HEK293T (cell line): ENCODE measurements at places on chromosomes 6 and 20.

DNA sequence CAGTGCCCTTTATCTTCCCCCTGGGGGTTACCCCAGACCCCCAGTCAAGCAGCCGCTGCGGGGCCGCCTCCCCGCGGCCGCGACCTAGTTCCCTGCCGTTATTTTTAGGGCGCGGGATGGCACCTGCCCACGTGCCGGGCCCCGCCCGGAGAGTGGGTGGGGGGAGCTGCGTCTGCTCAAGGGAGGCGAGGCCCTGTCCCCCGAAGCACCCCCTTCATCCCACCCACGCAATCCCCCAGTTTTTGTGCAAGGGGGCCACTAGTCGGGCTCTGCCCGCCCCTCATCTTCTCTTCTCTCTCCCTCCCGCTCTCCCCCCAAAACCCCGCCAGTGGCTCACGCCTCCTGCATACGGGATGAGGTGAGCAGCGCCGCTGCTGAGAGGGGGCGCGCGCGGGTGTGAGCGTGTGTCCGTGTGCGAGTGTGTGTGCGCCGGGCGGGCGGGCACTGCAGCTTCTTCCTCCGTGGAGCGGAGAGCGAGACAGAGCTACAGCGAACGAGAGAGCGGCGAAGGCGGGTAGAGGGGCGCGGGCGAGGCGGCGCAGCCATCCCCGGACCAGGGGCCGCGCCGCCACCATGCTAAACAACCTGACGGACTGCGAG lies at the start of gene SLC12A5:
Gene SLC12A5 (plus strand): TSS at position 444 of the 600 bp plus-strand sequence. CDS start 130 bp downstream, at position 574.
- no peak for DNase-seq

DNA sequence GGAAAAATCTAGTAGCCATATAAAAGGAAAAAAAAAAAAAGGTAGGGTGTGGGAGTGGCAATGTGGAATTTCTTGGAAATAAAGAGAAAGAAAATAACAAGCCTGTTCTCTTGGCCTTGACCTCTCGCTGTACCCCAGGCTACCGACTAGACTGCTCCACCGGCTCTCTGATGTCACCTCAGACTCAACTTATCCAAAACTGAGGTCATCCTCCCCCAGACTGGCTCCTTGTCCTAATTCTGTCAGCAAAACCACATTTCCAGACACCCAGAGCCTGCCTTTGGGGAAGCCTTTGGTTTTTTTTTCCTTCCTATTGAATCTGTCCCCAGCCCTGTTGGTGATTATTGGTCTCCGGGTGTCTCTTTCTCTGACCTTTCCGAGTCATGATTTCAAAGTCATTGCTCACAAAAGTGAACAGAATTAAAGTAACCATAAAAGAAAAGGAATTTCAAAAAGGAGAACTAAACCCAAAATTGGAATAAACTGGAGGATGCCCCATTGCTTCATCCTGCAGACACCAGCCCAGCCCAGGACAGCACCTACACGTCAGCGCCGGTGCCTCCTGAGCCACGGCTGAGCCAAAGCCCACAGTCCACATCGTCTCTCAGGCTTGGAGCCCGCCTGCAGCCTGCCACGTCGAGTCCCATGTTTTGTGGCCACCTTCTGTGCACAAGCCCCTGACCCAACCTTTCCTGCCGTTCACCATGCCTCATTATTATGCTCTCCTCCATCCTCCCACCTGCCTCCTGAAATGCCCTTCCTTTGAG lies 170.7 kb downstream of the MYLK4 start:
- DNase-seq = no peak

GRCh38 chr20:23783447-23783846 lies 32.7 kb upstream of the CST1 start:
- DNase-seq = no peak

GRCh38 chr20:6966721-6967120 lies 199.2 kb downstream of the BMP2 start:
- DNase-seq = no peak

GRCh38 chr6:90079560-90080490 lies 185.6 kb downstream of the GJA10 start:
- DNase-seq = no peak

DNA sequence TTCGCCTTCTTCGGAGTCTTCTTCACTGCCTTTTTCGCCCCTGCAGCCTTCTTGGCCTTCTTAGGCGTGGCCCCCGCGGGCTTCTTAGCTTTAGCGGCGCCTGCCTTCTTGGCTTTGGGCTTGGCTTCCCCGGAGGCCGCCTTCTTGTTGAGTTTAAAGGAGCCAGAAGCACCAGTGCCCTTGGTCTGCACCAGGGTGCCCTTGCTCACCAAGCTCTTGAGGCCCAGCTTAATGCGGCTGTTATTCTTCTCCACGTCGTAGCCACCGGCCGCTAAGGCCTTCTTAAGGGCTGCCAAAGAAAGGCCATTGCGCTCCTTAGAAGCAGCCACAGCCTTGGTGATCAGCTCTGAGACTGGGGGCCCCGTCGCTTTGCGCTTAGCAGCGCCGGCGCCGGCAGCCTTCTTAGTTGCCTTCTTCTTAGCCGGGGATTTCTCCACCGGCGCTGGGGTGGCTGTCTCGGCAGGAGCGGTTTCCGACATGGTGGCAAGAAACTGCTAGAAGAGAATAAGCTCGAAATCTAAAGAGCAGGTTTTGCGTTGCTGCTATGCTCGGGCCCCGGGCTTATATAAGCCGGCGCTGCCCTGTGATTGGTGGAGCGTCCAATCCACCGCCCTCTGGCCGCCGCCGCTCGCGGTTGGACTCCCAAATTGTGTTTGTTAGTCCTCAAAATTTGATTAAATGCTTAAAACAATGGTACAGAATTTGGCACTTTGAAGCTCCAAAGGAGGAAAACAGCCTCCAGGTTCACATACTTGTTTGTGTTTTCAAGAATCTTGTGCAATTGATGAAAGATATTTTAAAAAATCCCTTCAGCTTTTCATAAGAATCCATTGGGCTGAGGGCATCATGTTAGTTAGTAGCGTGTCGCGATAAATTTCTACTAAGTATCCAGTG lies 44.9 kb downstream of the OR2B2 start:
- no peak for DNase-seq

DNA sequence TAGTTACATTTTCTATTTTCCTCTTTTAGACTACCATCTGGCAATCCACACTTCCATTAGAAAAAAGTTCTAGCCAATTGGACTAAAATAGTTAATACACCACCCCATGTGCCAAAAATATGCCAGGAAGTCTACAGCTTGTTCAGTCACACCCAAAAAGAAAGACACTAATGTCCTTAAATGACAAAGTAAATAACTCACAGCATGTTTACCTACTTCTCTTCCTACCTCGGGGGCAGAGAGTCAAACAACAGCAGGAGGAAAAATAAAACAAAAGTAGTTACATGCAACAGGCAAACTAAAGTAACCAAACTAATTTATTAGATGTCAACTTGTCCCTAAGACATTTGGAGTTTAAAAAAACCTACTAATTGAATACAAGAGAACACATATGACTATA lies 57.0 kb downstream of the UBE3D start:
- DNase-seq = no peak

GRCh38 chr20:31840906-31841816 lies 4.2 kb downstream of the FOXS1 start:
- no peak for DNase-seq
